ENCODE measurements at places on chromosomes 1 and 21. TPM values are rescaled to one million over a fixed set of nuclear protein-coding genes. Genes with fewer than 3 reads are reported as not detected.

DNA sequence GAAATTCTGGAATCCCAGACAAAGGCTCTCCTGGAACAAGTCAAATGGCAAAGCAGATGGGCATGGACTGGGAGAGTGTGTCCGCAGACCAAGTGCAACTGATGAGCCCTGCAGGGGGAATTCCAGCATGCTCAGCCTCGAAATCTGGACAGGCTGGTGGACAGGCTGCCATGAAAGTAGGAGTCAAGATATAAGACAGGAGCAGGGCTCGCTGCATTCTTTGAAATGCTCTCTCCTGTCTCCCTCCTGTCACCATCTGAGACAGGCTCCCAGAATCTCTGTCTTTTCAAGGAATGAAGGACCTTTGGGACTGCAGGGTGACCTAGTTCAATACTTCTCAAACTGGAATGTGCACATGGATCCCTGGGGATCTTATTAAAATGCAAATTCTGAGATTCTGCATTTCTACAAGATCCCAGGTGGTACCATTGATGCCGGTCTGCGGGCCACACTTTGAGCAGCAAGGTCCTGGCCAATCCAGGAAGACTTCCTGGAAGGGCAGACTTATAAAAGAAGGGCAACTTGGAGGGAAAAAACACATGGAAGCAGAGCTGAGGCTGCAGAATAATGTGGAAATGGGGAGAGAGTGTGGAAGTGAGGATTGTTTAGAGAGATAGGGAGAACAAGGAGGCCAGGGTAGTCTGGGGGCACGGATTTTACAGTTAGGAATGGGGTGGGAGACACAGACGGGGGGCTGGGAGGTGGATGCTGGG is 29.8 kb downstream of the TNNT2 start:
- DNase-seq: no peak

GRCh38 chr1:245879091-245879490 is 628.0 kb downstream of the SMYD3 start:
- DNase-seq: no peak

GRCh38 chr1:38117444-38117887 is 70.9 kb upstream of the POU3F1 start:
- DNase-seq: no peak

DNA sequence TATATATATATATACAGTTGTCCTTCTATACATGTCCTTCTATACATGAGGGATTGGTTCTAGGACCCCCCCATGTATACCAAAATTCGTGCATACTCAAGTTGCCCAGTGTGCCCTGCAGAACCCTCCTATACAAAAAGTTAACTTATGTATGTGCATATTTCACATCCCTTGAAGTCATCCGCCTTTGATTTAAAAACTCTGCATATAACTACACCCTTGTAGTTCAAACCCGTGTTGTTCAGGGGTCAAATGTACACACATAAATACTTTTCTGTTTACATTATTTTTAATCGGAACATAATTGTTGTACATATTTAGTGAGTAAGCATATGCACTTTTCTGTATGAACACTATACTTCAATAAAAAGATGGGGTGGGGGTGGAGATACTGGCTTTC is 7.7 kb upstream of the ABL2 start:
- no peak for DNase-seq

DNA sequence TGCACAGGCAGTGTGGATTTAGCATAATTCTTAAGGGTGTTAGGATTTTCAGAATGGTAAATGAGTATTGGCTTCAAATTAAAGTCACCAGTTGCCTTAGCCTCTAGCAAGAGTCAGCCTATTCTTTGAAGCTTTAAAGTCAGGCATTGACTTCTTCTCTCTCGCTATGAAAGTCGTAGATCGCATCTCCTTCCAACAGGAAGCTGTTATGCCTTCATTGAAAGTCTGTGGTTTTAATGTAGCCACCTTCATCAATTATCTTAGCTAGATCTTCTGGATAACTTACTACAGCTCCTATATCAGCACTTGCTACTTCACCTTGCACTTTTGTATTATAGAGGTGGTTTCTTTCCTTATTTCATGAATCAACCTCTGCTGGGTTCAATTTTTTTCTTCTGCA is 320.2 kb downstream of the PTPRC start:
- no peak for DNase-seq

The CRYBG2 gene
- not detected for total RNA-seq

The CYP4A11 gene
- not detected for total RNA-seq

The KCNQ4 gene
- not detected for total RNA-seq
